Hepatocyte (in vitro differentiated cells): ENCODE measurements at places on chromosomes 16 and 17. TPM values are rescaled to one million over a fixed set of nuclear protein-coding genes. Genes with fewer than 3 reads are reported as not detected.
A peak's percentile ranks its signal among the peaks of the same experiment; 100 is the strongest.

DNA sequence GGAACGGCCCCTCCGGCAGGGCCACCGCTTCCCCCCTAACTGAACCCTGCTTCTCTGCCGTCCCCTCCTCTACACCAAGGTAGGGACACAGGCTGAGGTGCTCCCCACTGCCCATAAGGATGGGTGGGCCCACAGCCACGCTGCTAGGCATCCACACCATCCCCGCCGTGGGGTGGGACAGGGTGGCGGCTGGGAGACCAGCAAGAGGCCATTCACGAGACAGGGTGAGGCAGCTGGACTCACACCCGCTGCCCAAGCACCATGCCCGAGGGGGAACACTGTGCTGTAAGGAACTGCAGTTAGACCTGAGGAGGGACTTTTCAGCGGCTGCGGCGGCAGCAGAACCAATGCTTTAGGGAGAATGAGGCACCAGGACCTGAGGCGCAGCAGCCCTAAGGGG lies 47.5 kb upstream of the RRN3 start:
- DNase-seq: no peak

- no peak for DNase-seq
These were observed 50.0 kb upstream of the CCL1 start for GRCh38 chr17:34412965-34413441.

DNA sequence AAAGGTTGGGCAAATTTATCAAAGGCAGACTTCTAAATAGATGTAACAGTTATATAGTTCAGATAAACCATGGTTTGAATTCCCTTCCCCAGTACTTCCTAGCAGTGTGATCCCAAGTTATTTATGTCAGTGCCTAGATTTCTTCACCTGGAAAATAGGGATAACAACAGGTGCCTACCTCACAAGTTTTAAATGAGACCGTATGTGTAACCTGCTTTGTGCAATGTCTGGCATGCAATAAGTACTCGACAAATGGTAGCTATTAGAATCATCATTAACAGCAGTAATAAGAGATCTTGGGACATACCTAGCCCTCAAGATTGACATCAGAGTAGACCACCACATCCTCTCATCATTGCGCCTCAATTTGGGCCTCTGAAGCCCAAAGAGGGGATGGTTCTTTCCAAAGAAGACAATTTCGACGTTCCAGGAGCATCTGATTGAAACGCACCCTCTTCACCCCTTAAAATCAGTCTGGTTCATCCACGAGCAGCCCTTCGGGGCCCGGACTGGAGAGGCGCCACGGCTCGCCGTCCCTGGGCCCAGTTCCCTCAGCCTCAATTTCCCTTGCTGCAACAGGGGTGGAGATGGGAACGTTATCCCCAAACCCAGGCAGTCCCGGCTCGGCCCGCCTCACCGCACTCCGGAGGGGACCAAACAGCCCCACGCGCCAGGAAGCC lies 541 bp downstream of the ACACA start:
- no peak for DNase-seq

DNA sequence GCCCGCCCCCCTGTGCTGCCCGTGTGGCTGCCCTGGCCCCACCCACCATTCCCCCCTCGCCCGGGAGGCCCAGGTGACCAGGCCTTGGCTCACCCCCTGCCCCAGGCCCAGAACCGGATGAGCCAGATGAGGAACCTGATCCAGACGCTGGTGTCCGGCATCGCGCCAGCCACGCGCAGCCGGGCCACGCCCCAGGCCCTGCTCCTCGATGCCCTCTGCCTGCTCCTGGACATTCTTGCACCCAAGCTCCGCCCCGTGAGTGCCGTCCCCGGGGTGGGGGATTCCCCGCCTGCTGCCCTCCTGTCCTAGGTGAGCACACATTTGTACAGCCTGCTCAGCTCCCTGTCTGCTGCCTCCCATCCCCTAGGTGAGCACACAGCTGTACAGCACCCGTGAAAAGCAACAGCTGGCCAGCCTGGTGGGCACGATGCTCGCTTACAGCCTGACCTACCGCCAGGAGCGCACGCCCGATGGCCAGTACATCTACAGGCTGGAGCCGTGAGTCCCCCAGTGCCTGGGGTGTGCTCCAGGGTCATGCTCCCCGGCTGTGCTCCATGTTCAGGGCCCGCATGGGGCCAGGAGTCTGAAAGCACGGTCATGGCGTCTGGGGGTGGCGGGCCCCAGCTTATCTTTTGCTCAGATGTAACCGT lies 4.8 kb downstream of the GNG13 start:
- DNase-seq: no peak

DNA sequence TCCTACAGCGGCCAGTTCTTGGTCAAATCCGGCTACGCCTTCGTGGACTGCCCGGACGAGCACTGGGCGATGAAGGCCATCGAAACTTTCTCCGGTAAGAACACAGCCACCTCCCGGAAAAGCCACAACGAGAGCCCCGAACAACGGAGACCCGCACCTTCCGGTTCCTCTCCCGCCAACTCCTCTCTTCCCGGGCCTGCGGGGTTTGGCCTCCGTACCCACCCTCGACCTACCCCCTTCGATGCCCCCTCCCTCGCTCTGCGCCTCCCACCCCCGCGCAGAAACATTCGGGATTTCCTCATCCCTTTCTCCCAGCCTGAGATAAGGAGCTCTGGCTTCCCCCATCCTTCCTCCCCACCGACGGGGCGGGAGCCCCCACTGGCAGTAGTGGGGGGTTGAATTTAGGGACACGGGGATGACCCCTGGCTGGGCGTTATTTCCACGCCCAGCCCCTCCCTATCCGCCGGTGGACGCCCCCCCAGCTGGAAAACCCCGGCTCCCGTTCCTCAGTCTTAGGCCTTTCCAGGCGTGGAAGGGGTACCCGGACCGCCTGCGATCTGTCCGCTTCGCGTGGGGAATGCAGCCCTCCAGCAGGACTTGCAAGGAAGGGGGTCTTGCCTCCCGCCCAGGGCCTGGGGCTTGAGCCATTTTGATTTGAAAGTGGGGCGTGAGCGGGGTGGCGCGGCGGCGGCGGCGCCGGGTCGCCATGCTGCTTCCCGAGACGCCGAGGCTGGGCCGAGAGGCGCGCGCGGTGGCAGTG lies 822 bp downstream of the IGF2BP1 start:
- peak; percentile 58 for DNase-seq

- DNase-seq: no peak
These were observed 97.5 kb downstream of the CHD9 start for GRCh38 chr16:53152329-53152728.

DNA sequence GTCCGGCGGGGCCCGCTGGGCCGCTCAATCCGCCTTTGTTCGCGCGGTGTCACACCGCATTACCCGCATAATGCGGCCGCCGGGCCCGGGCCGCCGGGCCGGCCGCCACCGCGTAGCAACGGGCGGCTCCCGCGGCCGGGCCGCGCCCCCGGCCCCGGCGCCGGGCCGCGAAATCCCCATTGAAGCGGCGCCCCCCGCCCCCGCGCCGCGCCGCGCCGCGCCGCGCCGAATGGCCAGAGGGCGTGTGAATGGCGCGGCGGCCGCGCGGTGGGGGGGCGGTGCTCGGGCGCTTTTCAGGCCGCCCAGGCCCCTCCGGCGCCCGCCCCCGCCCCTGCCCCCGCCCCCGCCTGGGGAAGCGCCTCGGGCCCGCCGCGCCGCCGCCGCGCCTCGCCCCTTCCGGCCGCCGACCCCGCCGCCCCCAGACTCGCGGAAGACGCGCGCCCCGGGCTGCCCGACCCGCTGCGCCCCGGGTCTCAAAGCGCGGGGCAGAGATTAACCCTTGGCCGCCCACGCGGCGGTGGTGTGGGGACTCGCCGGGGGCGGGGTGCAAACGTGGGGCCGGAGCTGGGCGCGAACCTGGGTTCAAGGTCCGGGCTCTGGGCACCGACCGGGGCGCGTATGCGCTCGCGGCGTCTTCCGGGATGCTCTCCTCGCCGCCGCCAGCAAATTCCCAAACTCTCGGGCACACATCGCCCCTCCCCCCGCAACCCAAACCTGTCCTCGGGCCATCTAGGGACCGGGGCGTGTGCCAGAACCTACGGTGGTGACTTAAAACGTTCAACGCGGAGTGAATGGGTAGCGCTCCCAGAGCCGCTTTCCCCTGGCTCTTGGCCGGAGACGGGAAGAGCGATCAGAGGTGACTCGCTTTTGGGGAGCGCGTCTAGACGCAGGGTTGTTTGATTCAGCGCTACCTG lies 46.7 kb downstream of the WNT3 start:
- DNase-seq: peak; percentile 76

- no peak for DNase-seq
These were observed 8.9 kb upstream of the HOXB2 start for GRCh38 chr17:48553826-48554225.

DNA sequence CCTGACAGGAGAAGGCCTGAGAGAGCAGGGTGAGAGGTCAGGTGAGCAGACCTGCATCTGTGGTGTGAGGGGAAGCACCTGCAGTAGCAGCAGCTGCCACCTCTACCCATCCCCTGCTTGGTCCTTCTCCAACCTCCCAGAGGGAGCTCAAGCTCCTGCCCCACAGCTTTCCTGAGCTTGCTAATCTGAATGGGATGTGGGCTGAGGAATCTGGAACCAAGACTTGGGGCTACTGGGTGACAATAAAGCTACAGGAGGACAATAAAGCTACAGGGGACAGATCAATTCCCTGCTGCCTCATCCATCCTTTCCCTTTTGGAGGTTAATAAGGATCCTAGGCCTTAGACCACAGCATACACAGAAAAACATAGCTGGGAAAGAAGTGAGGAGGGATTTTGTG lies 4.9 kb upstream of the TBX4 start:
- no peak for DNase-seq

- DNase-seq: no peak
These were observed 86.0 kb upstream of the AMZ2 start for GRCh38 chr17:68161644-68162428.

Gene NXN
- total RNA-seq: 55.0 and 58.7 TPM in 2 replicates

DNA sequence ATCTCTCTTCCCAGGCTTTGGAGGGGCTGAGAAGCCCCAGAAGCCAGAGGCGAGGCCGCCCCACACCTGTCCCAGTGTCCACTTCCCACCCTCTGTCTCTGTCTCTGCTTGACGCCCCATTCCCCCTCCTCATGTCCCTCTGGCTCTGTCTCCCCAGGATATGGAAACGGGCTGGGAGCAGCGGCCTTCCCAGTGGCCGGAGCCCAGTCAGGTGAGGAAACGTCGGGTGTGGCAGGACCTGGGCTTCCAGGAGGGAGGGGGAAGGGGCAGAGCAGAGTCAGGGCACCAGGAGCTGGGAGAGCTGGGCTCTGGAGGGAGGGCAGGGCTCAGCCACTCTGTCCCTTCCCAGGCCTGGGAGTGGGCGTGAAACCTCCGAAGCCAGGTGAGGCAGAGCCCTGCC lies 10.6 kb upstream of the PKMYT1 start:
- no peak for DNase-seq

DNA sequence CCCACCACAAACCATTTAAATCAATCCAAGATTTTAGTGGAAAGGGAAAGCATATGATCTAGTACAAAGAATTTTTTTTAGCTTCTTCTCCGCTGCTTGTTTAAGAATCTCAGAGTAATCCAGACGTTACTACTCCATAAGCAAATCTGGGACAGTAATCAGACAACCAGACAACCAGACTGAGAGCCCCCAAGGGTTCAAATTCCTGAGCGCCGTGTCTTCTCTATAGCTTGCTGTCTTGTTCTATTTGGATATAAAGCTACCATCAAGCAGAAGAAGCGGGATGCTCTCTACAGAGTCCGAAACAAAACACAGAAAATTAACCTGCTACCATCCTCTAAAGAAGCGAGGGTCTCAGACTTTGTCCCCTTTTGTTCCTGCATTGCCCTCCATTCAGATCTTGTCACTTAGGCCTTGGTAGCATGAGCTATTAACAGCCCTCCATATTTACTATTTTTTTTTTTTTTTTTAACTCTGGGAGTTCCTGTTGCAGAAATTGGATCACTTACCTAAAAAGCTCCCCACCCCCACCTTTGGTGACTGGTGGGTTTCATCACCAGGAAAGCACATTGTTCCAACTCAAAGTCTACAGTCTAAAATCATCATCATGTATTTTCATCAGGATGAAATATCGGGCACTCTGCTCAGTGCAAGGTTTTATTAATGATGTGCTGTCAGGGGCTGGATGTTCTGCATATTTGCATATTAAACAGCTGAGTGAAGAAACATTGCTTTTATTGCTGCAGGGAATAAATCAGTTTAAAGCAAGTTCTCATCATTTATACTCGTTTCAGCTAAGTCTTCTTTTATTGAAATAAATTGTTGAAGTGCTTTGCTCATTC lies 576.7 kb downstream of the WWOX start:
- DNase-seq: no peak

- DNase-seq: no peak
These were observed 540.9 kb upstream of the C16orf82 start for GRCh38 chr16:26525856-26526255.

Gene CDH8
- total RNA-seq: 2.1 TPM in 2 replicates

- DNase-seq: peak; percentile 65
These were observed 119.7 kb upstream of the MYOCD start for GRCh38 chr17:12545877-12546513.

Gene MPP2
- total RNA-seq: 1.3 and 4.1 TPM in 2 replicates

DNA sequence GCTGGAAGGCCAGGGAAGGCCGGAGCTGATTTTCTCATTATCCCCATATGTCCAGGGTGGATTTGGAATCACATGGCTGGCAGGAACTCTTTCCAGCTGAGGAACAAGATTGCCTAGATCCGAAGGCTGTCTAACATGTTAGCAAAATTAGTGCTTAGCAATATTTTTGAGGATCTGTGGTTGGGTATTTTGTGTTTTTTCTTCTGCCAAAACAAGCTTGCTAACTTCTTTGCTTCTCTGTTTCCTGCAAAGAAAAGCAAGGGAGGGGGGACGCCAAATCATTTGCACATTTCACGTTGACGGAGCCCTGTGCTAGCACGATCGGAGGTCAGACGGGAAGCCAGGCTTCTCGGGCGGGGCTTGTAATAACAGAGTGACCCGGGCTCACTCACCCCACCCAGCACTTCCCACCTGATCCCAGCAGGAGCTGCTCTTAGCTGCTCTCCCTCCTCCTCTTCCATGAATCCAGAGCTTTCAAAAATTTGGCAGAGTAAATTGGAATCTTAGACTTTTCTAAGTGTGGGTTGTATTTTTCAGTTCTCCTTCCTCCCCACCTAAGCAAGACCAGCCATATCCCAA lies 33.3 kb upstream of the FOXF1 start:
- no peak for DNase-seq

- DNase-seq: no peak
These were observed 172.0 kb downstream of the CYB561 start for GRCh38 chr17:63274146-63274545.

Gene SMIM5
- 4.1 and 4.5 TPM in 2 replicates for total RNA-seq
